ENCODE measurements at places on chromosomes 7 and 10. TPM values are rescaled to one million over a fixed set of nuclear protein-coding genes. Genes with fewer than 3 reads are reported as not detected.

The SPDYE5 gene
- total RNA-seq = not detected

The CCL24 gene
- not detected for total RNA-seq

The PNLIPRP2 gene
- not detected for total RNA-seq

The PVRIG gene
- total RNA-seq = 24.5 TPM

The CHN2 gene
- total RNA-seq = 5.3 TPM

The IDI2 gene
- total RNA-seq = not detected

The SYT15B gene
- total RNA-seq = 0.13 TPM

The HOXA10 gene
- not detected for total RNA-seq

The PKD2L1 gene
- not detected for total RNA-seq

The ADGRA1 gene
- total RNA-seq = not detected

The SPDYE16 gene
- 0.20 TPM for total RNA-seq

The MAP3K8 gene
- total RNA-seq = 40.3 TPM

The SCIN gene
- total RNA-seq = 0.29 TPM

The WEE2 gene
- not detected for total RNA-seq

The HOGA1 gene
- not detected for total RNA-seq

The MYPN gene
- total RNA-seq = not detected

The CNPY1 gene
- not detected for total RNA-seq

The PRLHR gene
- total RNA-seq = not detected

The PNLIPRP3 gene
- total RNA-seq = not detected

The SEC31B gene
- total RNA-seq = 15.8 TPM

The MLXIPL gene
- not detected for total RNA-seq
